ENCODE measurements at places on chromosomes 16 and 17. TPM values are rescaled to one million over a fixed set of nuclear protein-coding genes. Genes with fewer than 3 reads are reported as not detected.

DNA sequence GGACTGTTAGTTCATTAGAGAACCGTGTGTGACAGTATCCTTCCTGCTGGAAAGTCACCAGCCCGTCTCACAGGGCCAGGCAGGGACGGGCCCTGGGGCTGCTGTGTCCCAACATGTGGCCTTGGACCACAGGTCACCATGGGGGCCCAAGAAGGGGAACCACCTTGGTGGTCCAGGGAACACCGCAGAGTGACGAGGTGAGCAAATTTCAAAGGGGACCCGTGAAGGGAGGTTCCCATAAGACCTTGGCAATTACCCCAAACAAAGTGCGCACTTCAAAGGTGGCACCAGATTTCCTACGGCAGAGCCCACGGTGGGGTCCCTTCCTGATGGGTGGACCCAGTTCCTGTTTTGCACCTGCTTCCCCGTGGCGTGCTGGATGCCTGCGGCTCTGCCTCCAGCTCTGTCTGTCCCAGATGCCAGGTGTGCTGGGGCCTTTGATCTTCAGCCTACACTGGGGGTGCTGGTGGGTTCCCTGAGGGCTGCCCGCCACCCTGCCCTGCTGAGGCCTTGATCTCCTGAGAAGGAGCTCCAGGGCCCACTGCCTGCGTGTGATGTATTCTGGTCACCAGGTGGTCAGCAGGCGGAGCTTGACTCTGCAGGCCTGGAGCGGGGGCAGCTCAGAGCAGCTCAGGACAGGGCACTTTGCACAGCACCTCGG, 27.0 kb downstream of the SLC7A5 start:
- DNase-seq: no peak

- no peak for DNase-seq
Observed at GRCh38 chr16:86700046-86700945, 121.9 kb downstream of the FOXL1 start.

DNA sequence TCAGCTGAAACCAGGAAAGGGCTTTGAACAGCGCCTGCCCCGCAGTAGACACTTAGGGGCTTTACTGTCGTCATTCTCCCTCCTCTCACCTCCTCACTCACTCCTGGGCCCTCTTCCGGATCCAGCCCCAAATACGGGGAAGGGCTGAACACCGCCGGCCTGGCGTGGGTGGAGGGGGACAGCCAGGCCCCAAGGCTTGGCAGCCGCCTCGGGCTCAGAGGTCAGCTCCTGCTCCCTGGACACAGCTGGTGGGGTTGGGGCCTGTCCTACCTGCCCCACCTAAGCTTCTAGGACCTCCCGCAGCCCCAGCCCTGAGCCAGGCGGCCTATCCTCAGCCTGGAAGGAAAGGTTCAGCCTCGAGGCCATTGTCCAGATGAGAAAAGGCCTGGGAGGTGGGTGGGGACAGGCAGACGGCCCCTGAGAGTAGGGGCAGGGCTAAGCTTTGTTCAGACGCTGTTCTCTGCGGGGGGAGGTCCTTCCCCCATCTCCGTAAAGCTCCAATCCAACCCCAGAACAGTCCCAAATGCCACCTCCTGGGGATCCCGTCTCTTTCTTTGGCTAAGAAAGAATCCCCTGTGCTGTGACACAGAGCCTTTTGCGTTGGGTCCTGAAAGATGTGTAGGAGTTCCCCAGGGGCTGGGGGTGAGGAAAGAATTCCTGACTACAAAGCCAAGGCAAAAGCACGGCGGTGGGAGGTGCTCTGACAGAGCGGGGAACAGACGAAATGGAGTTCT, 881 bp upstream of the LLGL1 start:
- no peak for DNase-seq

- no peak for DNase-seq
Observed at GRCh38 chr16:87661561-87661960, 59.3 kb downstream of the JPH3 start.

DNA sequence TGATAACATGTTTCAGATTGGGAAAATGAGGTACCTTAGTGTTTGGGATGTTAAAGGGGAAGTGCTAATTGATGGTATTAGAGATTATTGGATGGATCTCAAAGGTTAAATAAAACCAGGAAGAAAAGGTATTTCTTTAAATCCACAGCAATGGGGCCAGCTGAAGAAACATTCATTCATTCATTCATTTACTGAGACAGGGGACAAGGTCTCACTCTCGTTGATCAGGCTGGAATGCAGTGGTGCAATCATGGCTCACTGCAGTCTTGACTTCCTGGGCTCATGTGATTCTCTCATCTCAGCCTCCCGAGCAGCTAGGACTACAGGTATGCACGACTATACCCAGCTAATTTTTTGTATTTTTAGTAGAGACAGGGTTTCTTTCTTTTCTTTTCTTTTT, 19.8 kb downstream of the EARS2 start:
- DNase-seq: no peak

GRCh38 chr17:37327341-37328090, 48.3 kb upstream of the C17orf78 start:
- no peak for DNase-seq

DNA sequence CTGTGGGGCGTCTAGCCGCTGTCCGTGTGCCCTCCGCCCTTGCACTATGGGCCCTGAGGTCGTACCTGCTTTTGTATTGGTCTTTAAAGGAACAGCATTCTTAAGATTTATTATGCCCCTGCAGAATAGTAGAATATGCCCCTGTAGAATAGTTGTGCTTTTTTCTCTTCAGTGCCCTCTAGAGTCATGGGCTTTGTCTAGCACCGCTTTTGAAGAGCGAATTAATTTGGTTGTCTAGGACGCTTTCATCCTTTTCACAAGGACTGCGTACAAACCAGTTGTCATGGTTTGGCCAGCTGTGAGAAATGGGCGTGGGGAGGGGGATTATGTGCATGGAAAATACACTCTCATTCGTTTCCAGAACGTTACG, 621 bp downstream of the CEP95 start:
- DNase-seq: peak; percentile 75

DNA sequence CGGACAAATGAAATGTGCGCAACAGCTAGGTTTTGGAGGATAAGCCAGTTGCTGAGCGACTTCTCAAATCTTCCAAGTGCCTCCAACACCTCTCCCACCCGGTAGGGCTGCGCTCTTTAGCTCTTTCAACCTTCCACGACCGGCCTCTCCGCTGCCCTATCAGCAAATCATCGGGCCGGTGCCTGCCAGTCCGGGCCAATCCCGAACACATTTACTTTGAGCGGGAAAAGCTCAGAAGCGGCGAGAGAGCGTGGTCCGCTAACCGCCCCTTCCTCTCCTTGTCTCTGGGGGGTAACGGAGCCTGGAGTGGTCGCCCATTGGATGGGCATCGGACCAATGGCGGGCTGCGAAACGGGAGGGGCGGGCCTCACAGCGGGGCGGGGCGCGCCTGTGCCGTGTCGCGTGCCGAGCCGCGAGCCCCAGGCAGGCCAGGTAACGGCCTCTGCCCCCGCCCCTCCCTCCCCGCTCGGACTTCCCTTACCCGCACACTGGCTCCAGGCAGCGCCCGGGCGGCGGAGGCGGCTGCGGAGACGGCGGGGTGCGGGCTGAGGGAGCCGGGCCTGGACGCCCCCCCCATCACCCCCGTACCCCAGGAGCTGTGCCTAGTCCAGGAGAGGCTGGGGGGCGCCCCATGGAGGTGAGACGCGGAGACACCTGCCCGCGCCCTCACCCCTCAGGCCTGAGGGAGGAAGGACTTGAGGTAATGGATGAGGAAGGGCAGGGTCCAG, at the start of gene MEIOC:
TSS of gene MEIOC (plus strand) at position 486 of the 728 bp plus-strand sequence. CDS start at position 632, 146 bp downstream.
- no peak for DNase-seq

GRCh38 chr17:32609884-32610650, 123.3 kb downstream of the CDK5R1 start:
- DNase-seq: no peak

DNA sequence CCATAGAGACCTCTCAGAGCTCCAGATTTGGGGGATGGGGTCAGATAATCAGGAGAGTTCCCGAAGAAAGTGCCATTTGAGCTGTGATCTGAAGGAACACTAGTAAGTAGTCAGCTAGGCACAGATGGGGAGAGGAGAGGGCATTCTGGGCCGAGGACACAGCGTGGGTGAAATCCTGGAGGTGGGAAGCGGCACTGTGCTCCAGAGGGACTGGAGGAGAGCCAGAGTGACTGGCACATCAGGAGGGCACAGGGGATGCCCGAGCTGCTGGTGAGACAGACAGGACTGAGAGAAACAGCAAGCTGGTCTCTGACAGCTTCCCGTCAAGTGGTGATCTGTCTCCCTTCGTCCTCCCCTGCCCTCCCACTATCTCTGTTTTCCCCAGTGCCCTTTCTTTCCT, 40.6 kb downstream of the KNOP1 start:
- DNase-seq: no peak

DNA sequence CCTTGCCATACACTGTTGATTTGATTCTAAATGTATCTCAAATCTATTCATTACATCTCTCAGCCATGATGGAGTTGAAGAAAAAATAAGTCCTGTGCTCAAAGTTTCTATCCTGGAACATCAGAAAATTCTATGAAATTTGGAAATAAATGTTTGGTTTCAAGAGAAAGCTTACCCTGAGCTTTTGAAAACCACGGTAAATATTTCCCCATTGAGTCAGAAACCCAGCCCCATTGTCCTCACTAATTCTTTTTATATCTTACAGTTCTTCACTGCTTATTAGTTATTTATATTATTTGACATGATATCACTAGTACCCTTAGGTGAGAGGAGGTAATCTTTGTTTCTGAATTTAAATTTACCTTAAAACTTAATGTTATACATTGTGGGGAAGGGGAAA, 128.5 kb downstream of the MRTFB start:
- no peak for DNase-seq

DNA sequence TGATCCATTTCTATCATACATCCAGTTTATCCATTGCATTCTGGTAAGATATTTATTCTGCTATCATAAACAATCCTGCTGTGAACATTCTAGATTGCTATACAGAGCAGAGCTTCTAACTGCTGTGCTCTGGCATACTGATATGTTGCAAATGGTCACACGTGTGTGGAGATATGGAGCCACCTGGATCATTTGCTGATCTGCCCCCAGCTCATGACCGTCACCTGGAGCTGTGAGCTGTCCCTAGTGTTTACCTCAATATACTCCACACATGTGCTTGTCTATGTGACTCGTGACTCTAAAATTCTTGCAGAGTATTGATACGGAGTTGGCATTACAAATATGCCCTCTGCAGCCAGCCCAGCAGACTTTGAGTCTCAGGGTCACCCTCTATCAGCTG, 164.5 kb upstream of the ZFHX3 start:
- no peak for DNase-seq

GRCh38 chr16:59259074-59259949, 525.2 kb upstream of the GOT2 start:
- no peak for DNase-seq

- no peak for DNase-seq
Observed at GRCh38 chr17:8836821-8837562, 30.5 kb downstream of the PIK3R6 start.

DNA sequence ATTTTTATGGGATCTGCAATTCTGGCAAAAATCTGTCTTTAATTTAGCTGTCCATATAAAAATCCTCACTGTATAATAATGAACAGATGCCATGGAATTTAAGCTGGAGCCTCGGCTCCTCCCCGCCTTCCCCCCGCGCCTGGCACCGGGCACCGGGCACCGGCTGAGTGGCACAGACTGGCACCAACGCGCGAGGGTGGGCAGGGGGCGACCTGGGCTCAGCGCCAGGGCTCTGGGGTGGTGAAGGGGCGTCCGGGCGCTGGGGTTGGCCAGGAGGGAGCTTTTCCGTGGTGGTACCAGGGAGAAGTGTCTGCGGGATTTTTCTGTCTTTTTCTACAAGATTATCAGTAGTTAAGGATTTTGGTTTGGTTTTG, 9.1 kb downstream of the NEUROD2 start:
- no peak for DNase-seq

The FOXN1 gene
- polyA plus RNA-seq: not detected

The RAB11FIP4 gene
- 28.4 TPM for polyA plus RNA-seq

The HCRT gene
- not detected for polyA plus RNA-seq

The CYBC1 gene
- polyA plus RNA-seq: 210 TPM

The RANBP10 gene
- 7.4 TPM for polyA plus RNA-seq

The TMEM235 gene
- not detected for polyA plus RNA-seq

The CSF3 gene
- polyA plus RNA-seq: not detected

The KRTAP9-2 gene
- polyA plus RNA-seq: not detected

The FOXL1 gene
- not detected for polyA plus RNA-seq

The TOX3 gene
- polyA plus RNA-seq: not detected

The DNAI2 gene
- polyA plus RNA-seq: not detected

The C16orf92 gene
- polyA plus RNA-seq: not detected

Data from CD4-positive, CD25-positive, alpha-beta regulatory T cell (primary cell).